Renal pelvis (tissue), 12 donors: ENCODE measurements at places on chromosomes 1 and 21. TPM values are rescaled to one million over a fixed set of nuclear protein-coding genes. Genes with fewer than 3 reads are reported as not detected.
A peak's percentile ranks its signal among the peaks of the same experiment; 100 is the strongest.

TMCO1 gene
- polyA plus RNA-seq = 156 TPM

SFT2D2 gene
- 26.6 TPM for polyA plus RNA-seq

ICOSLG gene
- 8.3 TPM for polyA plus RNA-seq

NLRP3 gene
- 0.88 TPM for polyA plus RNA-seq

PRMT6 gene
- polyA plus RNA-seq = 45.7 TPM

ADGRL4 gene
- 18.5 TPM for polyA plus RNA-seq

C1orf198 gene
- 91.2 TPM for polyA plus RNA-seq

C1orf210 gene
- 30.7 TPM for polyA plus RNA-seq

PFDN2 gene
- 69.5 TPM for polyA plus RNA-seq

KCNE2 gene
- 0.81 TPM for polyA plus RNA-seq

NBPF11 gene
- polyA plus RNA-seq = 49.0 TPM

NUDT17 gene
- 9.1 TPM for polyA plus RNA-seq

PTPRU gene
- polyA plus RNA-seq = 19.5 TPM

S100A5 gene
- 1.2 TPM for polyA plus RNA-seq

LMOD1 gene
- polyA plus RNA-seq = 4.1 TPM

CNN3 gene
- polyA plus RNA-seq = 328 TPM

PTPRC gene
- polyA plus RNA-seq = 4.9 TPM

DNA sequence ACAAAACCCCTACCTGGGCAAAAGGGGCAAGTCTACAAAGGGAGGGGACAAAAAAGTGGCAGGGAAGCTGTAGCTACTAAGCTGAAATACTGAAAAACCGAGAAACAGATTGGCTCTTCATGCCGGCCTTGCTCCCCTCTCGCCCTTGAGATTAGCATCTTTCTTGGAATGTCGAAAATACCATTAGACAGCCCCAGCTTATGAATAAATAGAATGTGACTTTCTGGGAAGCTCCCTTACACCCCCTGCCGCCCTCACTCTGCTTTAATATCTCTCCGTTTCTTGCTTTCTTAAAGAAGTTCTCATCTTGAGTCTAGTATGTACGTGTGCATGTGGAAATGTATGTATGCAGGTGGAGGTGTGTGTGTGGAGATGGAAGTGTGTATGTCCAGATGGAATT lies 14.1 kb downstream of the TRAF3IP3 start:
- DNase-seq = no peak

GRCh38 chr1:228552596-228553176 lies 65.5 kb downstream of the RNF187 start:
- DNase-seq = no peak

GRCh38 chr1:7233646-7234470 lies 448.6 kb downstream of the CAMTA1 start:
- DNase-seq = no peak

DNA sequence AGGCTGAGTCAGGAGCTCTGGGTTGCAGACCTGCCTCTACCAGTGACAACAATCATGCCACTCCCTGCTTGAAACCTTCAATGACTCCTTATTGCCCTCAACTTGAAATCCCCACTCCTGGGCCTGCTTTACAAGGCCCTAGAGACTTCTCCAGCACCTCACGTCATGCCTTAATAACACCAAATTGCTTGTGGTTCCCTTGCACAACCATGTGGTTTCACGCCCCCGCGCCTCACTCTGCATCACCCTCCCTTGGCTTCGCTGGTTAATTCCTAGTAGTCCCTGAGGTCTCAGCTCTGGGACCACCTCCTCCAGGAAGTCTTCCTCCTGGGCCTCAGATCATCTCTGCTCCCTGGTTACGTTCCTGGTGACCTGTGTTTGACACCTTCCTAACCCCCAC lies 33.0 kb downstream of the EPHA2 start:
- DNase-seq = no peak

DNA sequence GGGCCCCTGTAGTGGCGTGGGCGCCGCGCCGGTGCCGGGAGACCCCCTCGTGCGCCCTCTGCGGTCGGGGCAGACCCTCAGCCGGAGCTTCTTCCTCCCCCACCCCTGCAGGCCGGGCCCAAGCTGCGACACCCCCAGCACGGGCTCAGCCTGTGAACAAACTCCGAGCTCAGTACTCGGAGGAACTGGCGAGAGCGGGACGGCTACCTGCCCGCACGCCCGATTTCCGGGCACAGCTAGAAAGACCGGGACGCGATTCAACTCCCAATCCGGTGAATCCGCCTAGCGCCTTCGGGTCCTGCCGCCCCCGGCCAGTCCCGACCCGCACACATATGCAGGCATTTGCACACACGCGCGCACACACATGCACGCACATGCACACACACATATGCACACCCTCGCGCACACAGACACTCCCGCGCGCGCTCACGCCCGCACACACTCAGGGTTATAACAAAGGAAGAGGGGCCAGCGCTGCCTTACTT lies 580 bp upstream of the BLACAT1 start:
- DNase-seq = no peak

- no peak for DNase-seq
Measured at GRCh38 chr1:212495766-212496494, 63.2 kb downstream of the NENF start.

- no peak for DNase-seq
Measured at GRCh38 chr1:79928901-79929300, 922.4 kb upstream of the ADGRL4 start.

- no peak for DNase-seq
Measured at GRCh38 chr1:202540014-202540413, 170.2 kb downstream of the SYT2 start.

GRCh38 chr1:66876664-66877063 lies 48.0 kb downstream of the DNAI4 start:
- DNase-seq = no peak

DNA sequence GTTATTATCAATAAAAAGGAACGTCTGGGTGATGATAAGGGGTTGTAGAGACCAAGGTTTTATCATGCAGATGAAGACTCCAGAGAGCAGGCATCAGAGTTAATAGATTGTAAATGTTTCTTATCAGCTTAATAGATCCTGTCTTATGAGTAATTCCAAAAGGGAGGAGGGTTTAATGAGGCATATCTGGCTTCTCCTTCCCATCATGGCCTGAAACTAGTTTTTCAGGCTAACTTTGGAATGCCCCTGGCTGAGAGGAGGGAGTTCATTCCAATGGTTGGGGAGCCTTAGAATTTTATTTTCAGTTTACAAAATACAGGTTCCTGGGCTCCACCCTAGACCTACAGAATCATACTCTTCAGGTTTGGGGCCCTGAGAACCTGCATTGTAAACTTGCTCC lies 13.5 kb downstream of the PLA2G2D start:
- DNase-seq = no peak

GRCh38 chr1:8794605-8795004 lies 22.8 kb downstream of the RERE start:
- DNase-seq = no peak

DNA sequence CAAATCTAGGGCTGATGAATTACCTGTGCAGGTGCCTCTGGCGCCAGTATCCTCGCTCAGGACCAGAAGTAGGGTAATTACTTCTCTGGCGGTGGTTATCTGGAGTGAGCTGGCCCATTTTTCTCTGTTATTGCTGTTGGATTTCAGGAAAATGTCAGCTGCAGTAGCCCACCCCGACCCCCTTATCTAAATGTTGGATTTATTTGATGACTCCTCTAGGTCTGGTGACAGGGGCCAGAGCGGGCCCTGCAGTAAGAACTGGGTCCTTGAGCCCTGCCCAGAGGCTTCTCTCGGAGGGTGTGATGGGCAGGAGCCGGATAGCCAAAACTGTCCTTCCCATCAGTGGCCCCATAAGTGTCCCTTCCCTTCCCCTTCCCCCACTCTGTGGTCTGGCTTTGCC lies 384.3 kb downstream of the PTPRU start:
- DNase-seq = no peak

DNA sequence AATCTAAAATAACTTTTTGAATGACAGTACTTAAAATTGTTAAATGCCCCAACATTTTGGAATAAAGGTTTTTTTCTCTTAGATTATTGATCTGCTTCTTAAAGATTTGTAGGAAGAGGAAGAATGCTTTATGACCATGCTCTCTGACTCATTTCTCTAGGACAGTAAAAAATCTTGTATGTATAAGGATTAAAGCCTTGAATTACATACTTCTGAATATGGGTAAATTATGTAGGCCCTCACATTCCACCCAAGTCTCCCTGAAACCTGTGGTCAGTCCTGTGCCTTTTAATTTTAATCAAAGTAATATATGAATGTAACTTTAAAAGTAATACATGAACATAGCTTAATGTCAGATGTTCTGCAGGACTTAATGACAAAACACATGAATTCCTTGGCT lies 50.5 kb downstream of the ABCD3 start:
- no peak for DNase-seq

DNA sequence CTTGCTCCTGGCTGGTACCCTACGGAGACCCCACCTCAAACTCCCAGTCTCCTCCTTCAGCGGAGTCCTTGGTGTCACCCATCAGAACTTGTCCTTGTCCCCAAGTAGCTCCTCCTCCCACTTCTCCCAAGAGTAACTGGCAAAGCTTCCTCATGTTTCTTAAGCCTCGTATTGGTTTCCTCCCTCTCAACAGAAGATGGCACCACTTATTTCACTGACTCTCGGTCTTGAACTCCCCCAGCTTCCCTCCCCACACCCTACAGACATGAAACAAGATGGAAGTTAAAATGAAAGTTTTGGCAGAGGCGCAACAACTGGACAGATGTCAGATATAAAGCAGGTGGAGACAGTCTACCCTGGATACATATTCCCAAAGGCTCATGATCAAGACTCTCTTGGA lies 13.4 kb downstream of the RAB7B start:
- DNase-seq = no peak

GRCh38 chr1:203075236-203076030 lies 10.4 kb downstream of the MYOG start:
- DNase-seq = no peak

DNA sequence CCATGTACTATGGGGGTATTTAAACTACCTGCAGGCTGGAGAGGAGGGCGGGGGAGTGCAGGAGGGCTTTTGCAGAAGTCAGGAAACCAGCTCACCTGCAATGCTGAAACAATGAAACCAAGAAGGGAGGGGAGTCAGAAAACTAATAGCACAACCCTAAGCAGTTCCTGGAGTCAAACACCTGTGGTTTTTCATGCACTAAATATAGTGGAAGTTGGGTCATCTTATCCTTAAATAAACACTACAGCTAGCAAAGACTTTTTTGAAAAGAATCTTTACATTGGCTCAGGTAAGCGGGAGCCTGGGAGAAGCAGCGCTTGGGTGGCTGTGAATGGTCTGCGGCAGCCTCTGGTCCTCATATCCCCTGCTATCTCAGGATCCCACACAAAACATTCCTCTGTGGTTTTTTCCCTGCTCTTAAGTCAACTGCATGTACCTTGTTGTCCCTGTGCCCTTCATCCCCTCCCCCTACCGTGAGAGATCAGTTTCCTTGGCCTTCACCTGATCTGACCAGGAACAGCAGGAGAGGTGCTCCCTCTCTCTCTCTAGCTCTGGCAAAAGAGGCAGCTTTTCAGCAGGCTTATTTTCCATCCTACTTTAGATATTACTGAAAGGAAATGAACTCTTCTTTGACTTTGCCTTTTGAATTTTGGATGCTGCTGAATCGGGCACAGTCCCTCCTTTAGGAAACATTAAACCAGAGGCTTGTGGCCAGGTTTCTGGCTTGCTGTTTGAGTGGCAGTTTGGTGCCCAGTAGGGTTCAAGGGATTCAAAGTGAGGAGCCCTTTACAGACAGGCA lies 26.6 kb downstream of the TENT5C start:
- no peak for DNase-seq

DNA sequence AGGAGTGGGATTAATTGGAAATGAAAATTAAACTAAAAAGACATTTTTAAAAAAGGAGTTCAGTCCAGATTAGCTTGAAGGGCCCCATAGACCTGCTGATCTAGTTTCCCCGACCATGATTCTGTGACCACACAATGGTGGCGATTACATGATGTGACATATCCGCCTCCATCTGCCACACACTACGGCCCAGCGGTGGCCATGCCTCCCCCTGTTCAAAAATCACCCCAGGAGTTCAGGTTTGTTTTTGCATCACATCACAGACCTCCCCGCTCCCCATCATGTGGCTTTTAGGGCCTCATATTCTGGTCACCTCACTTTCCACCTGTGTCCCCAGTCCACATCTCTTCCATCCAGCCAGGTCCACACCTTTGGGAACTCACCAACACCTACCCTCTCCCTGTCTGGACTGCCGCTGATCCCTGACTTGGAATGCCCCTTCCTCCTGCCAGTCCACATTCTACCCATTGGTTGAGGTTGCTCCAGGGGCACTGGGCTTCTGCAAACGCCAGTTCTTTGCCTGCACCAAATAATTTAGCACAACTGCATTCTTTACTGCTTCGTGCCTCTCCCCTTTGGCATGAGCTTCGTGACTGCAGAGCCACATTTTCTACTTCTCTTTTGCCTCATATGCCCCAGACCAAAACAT lies 38.9 kb downstream of the CD247 start:
- DNase-seq = no peak

GRCh38 chr1:234958706-234959657 lies 169.7 kb downstream of the TOMM20 start:
- DNase-seq = no peak

DNA sequence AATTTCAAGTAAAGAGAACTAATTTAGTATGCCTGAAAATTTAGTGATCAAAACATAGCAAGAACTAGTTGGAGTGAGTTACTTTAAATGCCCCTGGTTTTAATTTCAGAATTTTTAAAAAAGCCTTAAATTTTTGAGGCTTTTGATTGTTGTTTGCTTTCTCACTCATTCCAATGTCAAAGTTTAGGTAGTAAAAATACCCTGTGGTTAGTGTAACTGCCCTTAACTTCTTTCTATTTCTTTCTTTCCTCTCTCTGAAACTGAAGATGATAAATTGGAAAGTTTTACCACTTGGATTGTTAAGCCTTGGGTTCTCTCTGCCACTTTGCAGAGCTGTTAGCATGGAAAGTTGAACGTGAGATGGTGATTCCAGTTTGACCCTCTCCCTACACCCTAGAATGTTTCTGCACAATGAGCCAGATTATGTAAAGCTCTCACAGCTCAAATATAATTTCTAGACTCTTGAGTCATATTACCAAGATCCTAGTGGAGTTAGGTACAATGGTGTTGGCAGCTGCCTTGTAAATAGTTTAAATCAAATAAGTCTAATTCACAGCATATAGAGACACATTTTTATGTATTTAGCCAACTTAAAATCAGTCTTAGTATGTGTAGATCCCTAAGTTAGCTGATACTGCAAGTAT lies 192.4 kb upstream of the SGIP1 start:
- DNase-seq = no peak

- DNase-seq = no peak
Measured at GRCh38 chr1:67094191-67094590, 40.2 kb upstream of the SLC35D1 start.

- no peak for DNase-seq
Measured at GRCh38 chr1:156401681-156402081, 32.7 kb downstream of the RHBG start.

- DNase-seq = peak; percentile 69
Measured at GRCh38 chr1:41268154-41268770, 26.2 kb upstream of the SCMH1 start.

DNA sequence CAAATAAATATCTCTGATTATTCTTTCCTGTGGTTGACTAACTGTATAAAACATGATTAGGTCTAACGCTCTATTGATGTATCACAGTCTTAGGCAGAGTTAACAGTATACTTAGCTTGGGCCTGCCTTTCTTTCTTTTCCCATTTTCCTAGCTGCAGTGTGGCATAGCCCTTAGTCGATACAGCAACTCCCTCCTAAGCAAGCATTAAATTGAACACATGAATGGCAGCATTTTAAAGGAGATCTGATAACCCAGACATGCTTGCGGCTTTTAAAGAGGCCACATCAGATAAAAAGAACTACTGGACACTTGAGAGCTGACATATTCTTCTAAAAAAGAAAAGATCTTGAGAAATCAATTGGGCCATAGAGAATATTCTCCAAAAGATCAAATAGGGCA lies 312.0 kb upstream of the TMPRSS15 start:
- DNase-seq = no peak

- DNase-seq = no peak
Measured at GRCh38 chr1:212292250-212293105, 7.3 kb downstream of the PPP2R5A start.
